ENCODE measurements at places on chromosomes 3 and 15. TPM values are rescaled to one million over a fixed set of nuclear protein-coding genes. Genes with fewer than 3 reads are reported as not detected.

DNA sequence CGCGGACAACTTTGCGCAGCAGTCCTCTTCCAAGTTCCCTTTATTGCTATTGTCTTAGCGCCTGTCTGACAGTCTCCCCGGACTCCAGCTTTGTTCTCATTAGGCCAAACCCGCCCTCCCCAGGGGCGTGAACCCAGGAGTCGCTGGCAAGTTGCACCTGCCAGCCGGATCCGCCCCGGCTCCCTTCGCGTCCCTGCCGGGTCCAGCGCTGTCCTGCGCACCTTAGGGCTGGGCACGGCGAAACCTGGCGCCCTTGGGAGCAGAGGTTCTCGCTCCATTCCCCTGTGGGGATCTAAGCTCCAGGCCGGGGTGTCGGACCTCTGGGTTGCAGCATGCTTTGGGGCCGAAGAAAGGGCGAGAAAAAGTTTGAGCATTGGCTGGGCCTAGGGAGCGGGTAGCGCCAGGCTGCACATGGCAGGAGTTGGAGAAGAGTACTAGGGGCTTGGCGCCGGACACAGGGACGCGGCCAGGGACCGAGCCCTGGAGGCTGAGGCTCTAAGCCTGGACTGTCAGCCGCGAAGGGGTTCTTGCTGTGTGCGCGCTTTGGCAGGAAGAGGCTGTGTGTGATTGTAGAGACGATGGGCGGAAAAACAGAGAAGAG is 335.1 kb upstream of the THRB start:
- H3K36me3 ChIP-seq: no peaks in the 10 kb centered on the region
- H3K4me3 ChIP-seq: no peak overlapping the region
- no peak overlapping the region for H3K27ac ChIP-seq

DNA sequence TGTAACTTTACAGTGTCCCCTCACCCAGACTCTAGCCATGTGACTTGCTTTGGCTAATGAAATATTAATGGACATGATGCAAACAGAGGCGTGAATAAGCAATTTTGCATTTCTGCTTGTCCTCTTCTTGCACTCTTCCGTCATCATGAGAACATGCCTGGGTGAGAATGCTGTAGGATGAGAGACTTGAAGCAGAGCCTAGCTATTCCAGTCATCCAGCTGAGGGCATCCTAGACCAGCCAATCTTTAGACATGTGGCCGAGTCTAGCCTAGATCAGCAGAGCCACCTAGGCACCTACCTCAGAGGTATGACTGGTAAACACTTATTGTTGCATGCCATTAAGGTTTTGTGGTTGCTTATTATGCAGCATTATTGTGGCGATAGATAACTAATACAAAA is 450.5 kb upstream of the AZI2 start:
- no peak overlapping the region for H3K27ac ChIP-seq
- H3K27me3 ChIP-seq: no peaks in the 10 kb centered on the region
- no peak overlapping the region for H3K4me3 ChIP-seq

DNA sequence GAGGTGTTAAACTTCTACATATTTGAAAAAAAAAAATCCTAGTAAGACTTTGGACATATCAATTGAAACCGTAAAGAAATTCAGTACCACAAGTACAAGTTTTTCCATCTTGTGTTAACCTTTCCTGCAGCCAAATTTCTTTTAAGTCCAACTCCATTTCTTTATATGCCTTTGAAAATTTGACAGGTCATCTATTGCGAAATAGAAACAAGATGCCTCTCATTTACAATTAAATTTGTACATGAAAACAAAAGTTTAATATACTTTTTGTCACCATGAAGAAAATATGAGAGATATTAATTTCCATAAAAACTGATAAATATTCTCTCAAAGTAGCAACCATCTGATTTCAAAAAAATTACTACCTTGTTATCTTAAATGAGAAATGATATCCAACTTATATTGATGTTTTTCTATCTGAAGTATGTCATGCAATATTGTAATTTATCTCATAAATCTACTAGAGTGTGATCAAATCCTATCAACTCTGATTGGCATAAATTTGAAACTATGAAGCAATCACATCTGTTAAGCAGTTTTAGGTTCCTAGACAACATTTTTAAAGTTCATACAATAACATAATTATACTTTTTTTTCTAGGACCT is 68.2 kb downstream of the TBC1D5 start:
- no peak for DNase-seq
- H3K27ac ChIP-seq: no peak overlapping the region
- H3K4me3 ChIP-seq: no peak overlapping the region
- H3K36me3 ChIP-seq: no peaks in the 10 kb centered on the region

- H3K4me3 ChIP-seq: no peak overlapping the region
- H3K4me1 ChIP-seq: no peaks in the 10 kb centered on the region
- no peak for DNase-seq
- no peaks in the 10 kb centered on the region for H3K36me3 ChIP-seq
Measured at GRCh38 chr3:155631323-155632019, 113.4 kb downstream of the PLCH1 start.

DNA sequence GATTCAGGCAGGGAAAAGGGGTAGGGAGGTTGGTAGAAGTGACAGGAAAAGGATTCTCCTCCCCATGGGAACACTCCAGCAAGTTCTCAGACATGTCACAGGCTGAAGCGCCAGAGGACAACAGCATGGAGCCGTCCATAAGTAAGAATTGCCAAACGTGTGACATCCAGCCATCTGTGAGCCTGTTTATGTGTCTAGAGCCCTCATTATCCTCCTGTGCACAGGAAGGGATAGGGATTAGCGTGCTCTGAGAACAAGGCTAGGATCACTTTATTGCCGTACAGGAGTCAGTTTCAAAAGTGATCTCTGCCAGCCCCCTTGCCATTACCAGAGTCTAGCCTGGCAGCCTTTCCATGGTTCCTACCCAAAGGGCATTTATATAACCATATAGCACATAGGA is 549.5 kb downstream of the NTRK3 start:
- no peak overlapping the region for H3K27ac ChIP-seq
- no peaks in the 10 kb centered on the region for H3K36me3 ChIP-seq
- no peaks in the 10 kb centered on the region for H3K4me1 ChIP-seq
- no peak overlapping the region for H3K4me3 ChIP-seq
- H3K27me3 ChIP-seq: no peaks in the 10 kb centered on the region
- DNase-seq: no peak

DNA sequence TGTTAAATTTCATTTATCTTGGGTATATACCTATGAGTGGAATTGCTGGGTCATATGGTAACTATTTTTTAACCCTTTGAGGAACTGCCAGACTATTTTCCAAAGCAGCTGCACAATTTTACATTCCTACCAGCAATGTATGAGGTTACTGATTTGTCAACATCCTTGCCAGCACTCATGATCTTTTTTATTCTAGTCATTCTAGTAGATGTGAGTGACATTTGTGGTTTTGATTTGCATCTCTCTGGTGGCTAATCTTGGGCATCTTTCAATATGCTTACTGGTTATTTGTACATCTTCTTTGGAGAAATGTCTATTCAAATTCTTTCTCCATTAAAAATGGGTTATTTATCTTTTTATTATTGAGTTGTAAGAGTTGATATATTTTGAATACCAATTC is 21.3 kb upstream of the LRRC58 start:
- no peak overlapping the region for H3K27ac ChIP-seq
- H3K36me3 ChIP-seq: no peaks in the 10 kb centered on the region
- H3K27me3 ChIP-seq: peaks cover 19% of the 10 kb centered on the region
- DNase-seq: no peak

- no peak overlapping the region for H3K4me3 ChIP-seq
- no peaks in the 10 kb centered on the region for H3K27me3 ChIP-seq
- no peak overlapping the region for H3K27ac ChIP-seq
- H3K4me1 ChIP-seq: peaks cover 6% of the 10 kb centered on the region
- DNase-seq: no peak
Measured at GRCh38 chr3:23232016-23232415, 28.9 kb downstream of the UBE2E2 start.

DGKG gene
- total RNA-seq: 2.5 TPM

DNA sequence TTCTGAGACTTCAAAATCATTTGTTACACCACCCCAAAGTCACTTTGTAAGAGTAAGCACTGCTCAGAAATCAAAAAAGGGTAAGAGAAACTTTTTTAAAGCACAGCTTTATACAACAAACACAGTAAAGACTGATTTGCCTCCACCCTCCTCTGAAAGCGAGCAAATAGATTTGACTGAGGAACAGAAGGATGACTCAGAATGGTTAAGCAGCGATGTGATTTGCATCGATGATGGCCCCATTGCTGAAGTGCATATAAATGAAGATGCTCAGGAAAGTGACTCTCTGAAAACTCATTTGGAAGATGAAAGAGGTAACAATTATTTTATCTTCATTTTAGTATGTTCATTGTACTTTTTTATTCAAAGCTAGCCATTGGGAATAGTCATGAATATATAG is 32.6 kb downstream of the BLM start:
- no peak overlapping the region for H3K4me3 ChIP-seq
- no peak for DNase-seq
- no peaks in the 10 kb centered on the region for H3K27me3 ChIP-seq
- no peaks in the 10 kb centered on the region for H3K4me1 ChIP-seq

- no peaks in the 10 kb centered on the region for H3K36me3 ChIP-seq
- H3K27me3 ChIP-seq: no peaks in the 10 kb centered on the region
- no peaks in the 10 kb centered on the region for H3K4me1 ChIP-seq
- DNase-seq: no peak
- no peak overlapping the region for H3K27ac ChIP-seq
- no peak overlapping the region for H3K4me3 ChIP-seq
Measured at GRCh38 chr3:53038679-53039375, 7.0 kb downstream of the SFMBT1 start.

DNA sequence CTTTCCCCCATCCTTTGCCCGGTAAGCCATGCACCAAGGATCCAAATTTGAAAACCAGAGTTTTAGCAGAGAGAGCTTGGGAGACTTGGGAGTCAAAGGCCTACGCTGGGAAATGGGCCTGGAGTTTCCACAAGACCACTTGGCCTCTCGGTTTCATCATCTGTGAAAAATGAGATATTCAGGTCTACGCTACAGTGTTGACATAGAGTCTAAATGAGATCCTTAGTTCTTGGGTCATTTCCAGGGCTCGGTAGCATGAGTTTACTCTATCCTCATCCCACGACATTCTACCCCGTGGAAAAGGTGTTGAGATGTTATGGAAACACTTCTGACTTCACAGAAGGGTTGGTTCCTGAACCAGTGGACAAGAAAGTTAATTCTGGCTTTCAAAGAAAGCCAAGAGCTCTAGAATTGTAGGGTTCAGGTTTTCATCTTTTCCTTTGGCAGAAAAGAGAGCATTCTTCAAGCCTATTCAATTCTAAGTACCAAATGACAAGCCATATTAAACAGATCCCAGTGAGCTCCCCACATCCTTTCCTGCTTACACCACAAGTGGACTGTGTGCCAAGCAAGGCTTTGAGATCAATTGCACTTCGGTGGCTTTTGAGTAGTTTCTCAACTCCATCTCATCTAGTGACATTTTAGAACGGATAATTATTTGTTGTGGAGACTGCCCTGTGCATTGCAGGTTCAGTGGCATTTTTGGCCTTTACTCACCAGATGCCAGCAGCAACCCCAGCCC is 219.7 kb downstream of the SLCO3A1 start:
- no peaks in the 10 kb centered on the region for H3K36me3 ChIP-seq
- no peaks in the 10 kb centered on the region for H3K27me3 ChIP-seq
- DNase-seq: peak; percentile 41
- H3K27ac ChIP-seq: no peak overlapping the region

DNA sequence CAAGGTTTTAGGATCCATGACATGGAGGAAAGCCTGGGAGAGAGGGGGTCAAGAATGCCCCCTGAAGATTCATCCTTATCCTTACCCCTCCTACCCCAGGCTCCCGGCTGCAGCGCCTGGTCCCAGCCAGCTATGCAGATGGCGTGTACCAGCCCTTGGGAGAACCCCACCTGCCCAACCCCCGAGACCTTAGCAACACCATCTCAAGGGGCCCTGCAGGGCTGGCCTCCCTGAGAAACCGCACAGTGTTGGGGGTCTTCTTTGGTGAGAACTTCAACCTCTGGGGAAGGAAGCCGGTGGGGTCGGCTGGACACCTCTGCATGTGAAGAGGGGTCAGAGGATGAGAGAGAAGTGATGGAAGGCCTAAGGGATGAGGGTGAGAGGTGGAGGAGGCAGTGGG is 4.3 kb downstream of the DUOX1 start:
- H3K4me1 ChIP-seq: no peaks in the 10 kb centered on the region
- H3K27ac ChIP-seq: no peak overlapping the region
- peaks cover 85% of the 10 kb centered on the region for H3K27me3 ChIP-seq
- H3K36me3 ChIP-seq: no peaks in the 10 kb centered on the region
- DNase-seq: no peak

- H3K27ac ChIP-seq: no peak overlapping the region
- no peaks in the 10 kb centered on the region for H3K27me3 ChIP-seq
- DNase-seq: peak; percentile 63
- H3K4me1 ChIP-seq: peaks cover 19% of the 10 kb centered on the region
Measured at GRCh38 chr3:156812521-156813335, 13.4 kb upstream of the LEKR1 start.

PSTPIP1 gene
- 0.36 TPM for total RNA-seq

DNA sequence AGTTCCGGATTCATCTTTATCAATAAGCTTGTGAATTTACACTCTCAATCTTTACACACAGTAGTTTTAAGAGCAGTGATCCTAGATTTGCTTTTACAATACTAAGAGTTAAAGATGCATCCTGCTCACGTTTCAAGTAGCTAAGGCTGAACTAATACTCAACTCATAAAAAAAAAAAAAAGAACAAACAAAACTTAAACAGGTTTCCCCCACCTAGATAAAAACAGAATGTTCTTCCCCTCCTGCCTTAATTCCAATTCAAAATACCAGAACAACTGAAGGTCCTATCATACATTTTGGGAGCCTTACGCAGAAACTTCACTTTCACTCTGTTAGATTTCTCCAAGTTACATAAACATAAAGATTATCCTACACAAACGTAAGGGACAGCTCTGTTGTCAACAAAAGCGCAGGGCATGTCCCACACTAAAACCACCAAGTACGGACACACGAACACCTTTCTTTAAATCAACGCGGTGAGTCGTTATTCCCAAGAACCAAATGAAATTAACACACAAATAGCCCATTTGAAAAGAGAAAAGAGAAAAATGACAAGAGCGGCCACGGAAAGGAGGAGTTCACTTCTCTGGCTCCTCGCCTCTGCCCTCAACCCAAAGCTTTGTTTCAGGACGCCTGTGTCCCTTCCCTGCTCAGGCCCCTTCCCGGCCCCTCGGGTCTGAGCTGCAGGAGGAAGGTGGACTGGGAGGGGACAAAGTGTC is 941 bp downstream of the CBLB start:
- DNase-seq: no peak
- peak overlapping the region; percentile 78 for H3K4me3 ChIP-seq
- peak overlapping the region; percentile 88 for H3K27ac ChIP-seq
- H3K27me3 ChIP-seq: no peaks in the 10 kb centered on the region
- peaks cover 2% of the 10 kb centered on the region for H3K4me1 ChIP-seq

DNA sequence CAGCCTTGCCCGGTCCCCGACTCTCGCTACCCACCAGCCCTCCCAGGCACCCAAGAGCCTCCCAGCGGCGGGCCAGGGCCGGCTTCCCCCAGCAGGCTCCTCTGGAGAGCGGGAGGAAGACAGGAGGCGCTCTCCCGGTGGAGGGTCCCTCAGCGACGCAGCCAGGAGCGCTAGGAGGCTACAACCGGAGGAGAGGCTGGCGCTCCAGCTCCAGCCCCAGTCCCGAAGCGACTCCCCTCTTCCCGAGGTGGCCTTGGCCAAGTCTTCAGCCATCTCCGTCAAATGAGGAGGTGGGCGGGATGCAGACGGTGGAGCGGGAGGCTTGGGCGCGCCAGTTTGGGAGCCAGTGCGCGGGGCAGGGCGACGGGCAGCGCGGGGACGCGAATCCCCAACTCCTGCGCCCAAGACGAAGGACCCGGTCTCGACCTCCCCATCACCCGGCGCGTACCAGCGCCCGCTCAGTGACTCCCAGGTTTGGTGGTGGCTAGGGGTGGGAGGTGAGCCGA is 722 bp downstream of the CHRNA3 start:
- no peak overlapping the region for H3K27ac ChIP-seq
- no peak overlapping the region for H3K4me3 ChIP-seq
- DNase-seq: no peak
- H3K36me3 ChIP-seq: no peaks in the 10 kb centered on the region
- H3K4me1 ChIP-seq: no peaks in the 10 kb centered on the region
- H3K27me3 ChIP-seq: peaks cover 50% of the 10 kb centered on the region

GHSR gene
- total RNA-seq: not detected
